ENCODE measurements at places on chromosomes 16 and 17.

DNA sequence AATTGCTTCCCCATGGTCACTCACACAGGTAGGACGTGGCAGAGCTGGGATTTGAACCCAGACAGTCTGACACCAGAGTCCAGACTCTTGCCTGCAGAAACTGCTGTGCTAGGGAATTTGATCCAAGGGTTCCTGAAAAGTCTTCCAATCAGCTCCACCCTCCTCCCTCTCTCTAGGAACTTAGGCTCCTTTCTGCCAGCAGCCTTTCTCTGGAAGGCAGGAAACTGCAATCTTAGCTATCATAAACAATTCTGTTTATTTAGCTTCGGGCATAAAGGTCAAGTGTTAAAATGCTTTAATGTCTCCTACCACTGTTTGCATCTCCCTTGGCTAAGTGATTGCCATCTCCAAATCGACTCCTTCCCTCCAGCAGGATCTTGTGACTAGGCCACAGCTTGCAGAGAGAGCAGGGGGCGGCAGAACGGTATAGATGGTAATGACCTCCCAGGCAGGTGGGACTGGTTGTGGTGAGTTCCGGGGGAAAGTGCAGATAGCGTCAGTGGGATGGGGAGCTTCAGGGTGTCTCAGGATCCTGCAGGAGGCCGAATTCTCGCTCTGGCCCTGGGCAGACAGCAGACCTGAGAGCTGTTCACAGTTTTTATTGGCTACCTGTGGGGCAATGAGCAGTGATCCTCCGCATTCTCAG, 882.4 kb upstream of the EEF2KMT start:
- no peak for DNase-seq

DNA sequence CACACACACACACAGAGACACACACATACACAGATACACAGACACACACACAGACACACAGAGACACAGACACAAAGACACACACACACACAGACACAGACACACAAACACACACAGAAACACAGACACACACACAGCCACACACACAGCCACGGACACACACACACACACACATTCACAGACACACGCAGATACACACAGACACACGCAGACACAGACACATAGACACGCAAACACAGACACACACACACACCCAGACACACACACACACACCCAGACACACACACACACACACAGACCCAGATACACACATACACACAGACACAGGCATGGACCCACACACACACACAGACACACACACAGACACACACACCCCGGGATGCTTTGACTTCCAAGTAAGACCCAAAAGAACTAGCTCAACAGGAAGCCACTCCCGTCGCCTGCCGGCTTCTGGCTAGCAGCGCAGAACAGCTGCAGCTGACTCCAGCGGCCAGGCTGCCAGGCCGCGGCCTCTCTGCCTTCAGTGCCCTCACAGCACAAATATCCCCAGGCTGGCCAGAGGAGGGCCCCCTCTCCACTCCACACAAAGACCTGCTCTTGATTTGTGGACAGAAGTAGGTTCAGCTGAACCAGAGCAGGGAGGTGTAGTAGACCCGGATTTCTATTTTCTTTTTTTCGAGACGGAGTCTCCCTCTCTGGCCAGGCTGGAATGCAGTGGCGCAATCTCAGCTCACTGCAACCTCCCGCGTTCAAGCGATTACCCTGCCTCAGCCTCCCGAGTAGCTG, 6.0 kb upstream of the CHRNE start:
- DNase-seq, result peak; percentile 85

DNA sequence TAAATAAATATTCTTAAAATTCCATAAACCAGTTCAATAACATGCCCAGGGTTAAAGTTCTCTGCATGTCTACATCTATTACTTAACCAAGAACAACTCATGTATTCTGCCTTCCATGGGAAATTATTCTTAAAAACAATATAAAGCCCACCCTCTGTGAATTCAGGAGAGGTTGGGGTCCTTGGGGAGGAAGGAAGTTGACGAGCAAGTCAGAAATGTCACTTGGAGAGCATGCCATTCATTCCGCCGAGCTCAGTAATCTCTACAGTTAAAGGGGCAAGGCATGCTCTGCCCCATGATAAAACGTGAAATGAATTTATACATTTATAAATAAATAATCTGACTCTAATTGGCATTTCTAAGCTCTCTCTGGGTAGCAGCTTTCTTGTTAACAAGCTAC, 405.1 kb downstream of the TOX3 start:
- no peak for DNase-seq

GRCh38 chr17:78797691-78798585, 15.9 kb upstream of the CYTH1 start:
- DNase-seq, result no peak

DNA sequence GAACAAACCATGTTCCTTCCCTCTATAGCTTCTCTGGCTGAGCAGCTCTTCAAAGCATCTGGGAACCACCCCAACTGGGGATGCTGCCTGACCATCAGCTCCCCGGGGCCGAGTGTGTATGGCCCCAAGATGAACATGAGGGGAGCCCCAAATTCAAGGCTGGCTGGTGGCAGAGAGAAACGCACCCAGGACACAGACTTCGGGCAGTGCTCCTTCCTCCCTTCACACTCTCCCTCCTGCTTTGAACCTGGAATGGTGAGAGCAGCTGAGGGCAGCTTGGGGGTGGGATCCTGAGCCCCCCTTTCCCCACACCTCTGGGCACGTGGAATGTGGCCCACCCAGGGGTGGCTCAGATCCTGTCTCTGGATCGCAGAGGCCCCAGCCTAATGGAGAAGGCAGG, 17.2 kb downstream of the TLE7 start:
- no peak for DNase-seq

DNA sequence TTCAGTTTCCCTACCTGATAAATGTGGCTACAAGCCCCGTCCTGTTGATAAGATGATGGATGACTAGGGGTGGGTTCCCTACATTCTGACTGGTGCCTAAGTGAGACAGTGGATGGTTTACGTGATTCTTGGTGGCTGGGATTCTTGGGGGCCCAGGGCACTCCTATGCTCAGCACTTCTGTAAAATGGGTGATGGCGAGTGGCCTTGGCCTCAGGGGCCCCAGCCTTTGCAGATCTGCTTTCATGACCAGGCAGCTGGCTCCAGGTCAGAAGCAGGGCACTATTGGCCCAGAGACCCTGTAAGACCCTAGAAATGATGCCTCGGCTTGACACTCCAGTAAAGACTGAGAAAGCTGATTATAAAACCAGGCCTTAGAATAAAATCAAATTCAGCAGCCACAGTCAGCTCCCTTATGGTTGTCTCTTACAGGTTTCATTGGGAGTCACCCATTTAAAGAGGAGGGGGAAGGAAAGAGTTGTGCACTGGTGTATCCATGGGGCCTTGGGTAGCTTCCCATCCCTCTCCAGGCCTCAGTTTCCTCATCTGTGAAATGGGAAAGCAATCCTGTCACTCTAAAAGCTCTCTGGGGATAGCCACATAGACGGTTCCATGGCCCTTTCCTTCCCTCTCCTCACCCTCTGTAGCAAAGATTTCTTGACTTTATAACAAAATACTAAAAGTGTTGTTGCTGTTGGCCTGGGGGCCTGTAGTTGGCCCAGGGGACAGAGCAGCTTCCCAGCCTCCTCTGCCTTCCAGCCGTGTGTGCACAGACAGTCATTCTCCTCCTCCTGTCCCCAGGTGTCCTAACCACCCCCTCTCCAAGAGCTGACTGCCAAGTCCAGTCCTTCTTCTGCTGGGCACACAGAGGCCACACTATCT, 1.2 kb downstream of the SNX20 start:
- DNase-seq, result no peak

DNA sequence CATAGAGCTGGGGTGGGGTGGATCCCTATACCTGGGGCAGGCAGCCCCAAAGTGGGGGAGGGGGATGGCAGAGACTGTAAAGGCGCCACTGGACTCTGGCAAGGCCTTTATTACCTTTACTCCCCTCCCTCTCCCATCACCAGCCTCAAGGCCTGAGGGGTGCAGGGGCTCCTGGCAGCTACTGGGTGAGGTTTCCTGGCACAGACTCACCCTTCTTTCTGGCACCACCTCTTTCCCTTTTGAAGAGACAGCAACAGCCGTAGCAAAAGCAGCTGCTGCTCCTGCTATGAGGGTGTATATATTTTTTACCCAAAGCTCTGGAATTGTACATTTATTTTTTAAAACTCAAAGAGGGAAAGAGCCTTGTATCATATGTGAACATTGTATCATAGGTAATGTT, 17.6 kb downstream of the RAPGEFL1 start:
- no peak for DNase-seq

- no peak for DNase-seq
Measured at GRCh38 chr16:77271532-77272426, 72.6 kb downstream of the SYCE1L start.

DNA sequence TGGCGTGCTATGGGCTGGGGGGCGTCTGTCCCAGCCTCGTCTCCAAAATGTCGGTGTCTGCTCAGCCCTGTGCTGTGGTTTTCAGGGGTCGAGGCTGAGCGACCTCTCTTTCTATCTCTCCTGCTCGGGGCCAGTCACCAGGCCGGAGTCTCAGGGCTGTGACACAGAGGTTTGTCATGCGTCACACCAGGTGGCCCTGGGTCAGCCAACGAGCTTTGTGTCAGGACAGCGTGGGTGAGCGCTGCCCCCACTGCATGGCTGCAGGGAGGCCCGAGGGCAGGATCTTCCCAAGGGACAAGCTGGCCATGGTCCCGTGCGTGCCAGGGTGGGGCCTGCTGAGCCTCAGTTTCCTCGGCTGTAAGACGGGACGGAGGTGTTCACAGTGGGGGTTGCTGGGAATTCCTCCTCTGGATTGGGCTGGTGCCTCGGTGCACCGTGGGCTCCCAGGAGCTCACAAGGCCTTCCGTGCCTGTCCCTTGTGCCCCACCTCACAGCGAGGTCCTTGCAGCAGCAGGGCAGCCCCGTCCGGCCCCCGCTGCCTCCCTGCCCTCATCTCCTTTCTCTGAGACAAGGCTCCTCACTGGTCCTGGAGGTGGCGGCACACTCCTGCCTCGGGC, 50.5 kb downstream of the CBFA2T3 start:
- no peak for DNase-seq

DNA sequence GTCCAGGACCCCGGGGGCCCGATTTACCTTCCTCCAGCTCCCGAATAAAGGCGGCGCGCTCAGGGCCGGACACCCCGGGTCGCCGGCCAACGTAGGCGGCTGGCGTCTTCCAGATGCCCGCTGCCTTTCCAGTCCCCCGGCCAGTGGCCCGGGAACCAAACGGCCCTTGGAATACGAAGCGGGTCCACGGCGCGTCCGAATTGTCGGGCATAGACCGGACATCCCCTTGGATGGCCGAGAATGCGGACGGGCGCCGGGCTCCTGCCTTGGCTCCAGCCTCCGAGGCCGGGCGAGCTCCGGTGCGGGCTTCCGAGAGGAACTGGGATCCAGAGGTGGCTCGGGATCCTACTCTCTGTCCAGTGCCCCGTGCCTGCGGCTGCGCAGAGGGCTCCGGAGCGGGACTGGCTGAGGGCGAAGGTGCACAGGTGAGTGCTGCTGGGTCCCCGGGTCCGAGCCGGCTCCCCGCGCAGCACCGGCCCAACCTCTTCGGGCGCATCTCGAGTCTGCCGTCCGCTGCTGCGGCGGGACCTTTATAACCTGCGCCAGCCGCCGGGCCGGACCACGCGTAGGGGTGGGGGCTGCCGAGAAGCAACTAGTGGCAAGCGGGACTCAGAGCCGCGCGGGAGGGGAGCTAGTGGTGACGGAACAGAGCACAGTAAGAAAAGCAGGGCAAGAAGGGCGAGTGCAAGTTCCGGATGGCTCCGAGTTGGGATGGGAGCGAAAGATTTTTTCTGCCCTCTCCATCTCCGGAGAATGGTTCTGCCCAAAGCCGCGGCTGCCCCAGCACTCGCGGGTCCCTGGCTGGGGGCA, at the start of gene HAP1:
Gene HAP1 (minus strand): TSS at position 505 of the 810 bp plus-strand sequence. CDS start 9 bp downstream, at position 496.
- DNase-seq, result peak; percentile 4

Measured in fibroblast of skin of right biceps (primary cell).